Urinary bladder (tissue), 4 donors: ENCODE measurements at places on chromosomes 3 and 15. TPM values are rescaled to one million over a fixed set of nuclear protein-coding genes. Genes with fewer than 3 reads are reported as not detected.

DNA sequence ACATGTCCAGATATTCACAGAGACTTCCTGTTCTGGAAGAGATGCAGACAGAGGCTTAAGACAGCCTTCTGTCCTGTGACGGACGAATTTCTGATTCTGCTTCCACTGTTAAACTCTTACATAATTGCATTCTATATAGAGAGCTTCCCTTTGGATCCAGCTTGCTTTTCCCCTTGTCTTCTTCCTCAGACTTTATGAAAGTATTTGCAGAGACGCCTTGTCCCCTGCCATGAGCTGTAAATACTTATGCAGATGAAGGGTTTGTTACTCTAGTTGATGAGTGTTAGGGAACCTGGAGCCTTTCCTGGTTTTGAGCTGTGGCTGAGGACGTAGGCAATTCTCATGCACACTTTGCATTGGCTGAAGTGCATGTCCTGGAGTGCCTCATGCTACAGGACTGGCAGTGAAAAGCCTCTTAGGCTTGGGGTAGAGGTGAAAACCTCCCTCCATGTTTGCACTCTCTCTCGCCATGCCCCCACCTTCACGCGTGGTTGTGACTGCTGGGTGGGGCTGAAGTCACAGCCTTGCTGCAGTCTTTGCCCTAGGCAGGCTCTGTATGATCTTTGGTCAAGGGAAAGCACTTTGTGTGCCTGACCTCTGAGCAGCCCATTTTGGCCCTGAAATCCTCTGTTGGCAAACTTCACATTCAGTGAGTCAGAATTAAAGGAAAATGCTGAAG, 286.6 kb downstream of the PTPRG start:
- DNase-seq, result no peak

GRCh38 chr15:74312445-74313007, 54.9 kb downstream of the CYP11A1 start:
- no peak for DNase-seq

DNA sequence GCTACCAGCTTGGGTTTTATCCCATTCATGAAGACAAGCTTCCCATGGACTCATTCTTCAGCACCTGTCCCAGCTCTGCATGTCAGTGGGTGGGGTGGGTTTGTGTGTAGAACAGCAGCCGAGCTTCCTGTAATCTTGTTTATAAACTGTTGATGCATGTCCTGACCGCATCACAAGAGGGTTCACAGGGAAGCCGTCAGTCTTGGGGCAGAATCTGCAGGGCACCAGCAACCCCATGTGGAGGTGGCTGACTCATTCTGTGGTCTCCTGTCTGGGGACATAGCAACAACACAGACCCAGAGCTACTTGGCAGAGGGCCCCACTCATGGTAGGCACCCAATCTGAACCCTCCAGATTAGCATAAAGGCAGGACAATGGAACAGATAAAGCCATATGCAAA, 35.6 kb downstream of the DAPK2 start:
- DNase-seq, result no peak

Gene TERC
- polyA plus RNA-seq, result not detected
